ENCODE measurements at places on chromosomes 6 and 20.

DNA sequence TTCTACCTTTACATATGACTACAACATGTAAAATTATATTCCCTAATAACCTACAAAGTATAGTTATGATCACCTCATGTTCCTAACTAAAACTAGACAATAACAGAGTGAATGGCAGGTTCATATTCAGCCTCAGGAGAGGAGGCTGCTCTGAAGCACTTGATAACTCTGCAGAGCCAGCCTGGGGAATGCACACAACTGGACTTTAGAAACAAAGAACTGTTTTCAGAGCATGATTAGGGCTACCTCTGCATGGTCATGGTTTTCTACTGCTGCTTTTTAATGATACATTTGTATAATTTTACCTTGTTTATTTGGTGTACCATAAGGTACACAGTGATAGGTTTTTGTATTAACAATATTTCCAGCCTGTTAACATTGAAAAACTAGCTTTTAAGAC, 50.3 kb downstream of the TRPC4AP start:
- no peak for DNase-seq

DNA sequence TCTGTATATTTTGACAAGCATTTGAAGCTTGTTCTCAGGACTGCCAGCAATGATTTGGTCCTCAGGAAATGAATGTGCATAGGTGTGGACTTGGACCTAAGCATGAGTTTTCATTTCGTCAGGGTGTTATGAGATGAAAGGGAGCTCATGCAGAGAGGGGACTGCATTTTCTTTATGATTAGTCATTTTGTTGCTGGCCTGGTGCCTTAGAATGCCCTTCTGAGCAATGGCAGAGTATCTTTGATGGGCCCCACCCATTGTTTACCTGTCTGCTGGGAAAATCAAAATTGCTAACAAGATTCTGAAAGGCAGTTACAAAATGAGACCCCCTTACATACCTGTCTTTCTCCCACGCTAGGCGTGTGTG, 51.5 kb upstream of the MTHFD1L start:
- no peak for DNase-seq

DNA sequence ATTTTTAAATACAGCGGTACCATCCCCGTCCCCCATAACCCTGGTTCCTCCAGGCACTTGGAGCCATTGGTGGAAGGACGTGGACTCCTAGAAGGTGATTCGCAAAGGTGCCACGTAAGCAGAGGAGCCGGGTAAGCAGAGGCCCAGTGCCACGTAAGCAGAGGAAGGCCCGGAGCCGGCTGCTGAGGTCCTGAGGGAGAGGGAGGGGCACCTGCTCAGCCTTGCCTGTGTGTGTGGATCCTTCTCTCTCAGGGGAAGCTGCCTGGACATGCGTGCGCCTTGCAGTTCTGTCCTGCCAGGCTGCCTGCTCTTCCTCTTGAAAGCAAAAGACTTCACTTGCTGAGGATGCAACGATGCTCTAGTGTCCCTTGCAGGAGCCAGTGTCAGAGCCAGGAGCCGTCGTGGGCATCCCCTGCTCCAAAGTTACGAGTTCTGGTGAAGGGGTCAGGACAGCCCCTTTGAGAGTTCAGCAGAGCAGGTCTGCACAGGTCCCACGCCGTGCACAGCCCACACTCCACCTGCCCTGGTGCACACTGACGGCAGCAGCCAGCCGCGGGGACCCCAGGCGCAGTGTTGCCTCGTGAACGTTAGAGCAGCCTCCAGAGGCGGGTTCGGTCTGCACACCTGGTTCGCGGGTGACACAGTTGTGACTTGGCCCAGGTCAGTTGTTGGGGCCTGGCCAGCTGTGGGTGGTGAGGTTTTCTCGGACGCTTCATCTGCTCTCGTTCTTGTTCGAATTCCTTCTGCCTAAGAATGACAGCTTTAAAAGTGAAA, 1.9 kb upstream of the NKAIN4 start:
- no peak for DNase-seq

GRCh38 chr6:9463311-9463710, 951.6 kb downstream of the TFAP2A start:
- DNase-seq = no peak

DNA sequence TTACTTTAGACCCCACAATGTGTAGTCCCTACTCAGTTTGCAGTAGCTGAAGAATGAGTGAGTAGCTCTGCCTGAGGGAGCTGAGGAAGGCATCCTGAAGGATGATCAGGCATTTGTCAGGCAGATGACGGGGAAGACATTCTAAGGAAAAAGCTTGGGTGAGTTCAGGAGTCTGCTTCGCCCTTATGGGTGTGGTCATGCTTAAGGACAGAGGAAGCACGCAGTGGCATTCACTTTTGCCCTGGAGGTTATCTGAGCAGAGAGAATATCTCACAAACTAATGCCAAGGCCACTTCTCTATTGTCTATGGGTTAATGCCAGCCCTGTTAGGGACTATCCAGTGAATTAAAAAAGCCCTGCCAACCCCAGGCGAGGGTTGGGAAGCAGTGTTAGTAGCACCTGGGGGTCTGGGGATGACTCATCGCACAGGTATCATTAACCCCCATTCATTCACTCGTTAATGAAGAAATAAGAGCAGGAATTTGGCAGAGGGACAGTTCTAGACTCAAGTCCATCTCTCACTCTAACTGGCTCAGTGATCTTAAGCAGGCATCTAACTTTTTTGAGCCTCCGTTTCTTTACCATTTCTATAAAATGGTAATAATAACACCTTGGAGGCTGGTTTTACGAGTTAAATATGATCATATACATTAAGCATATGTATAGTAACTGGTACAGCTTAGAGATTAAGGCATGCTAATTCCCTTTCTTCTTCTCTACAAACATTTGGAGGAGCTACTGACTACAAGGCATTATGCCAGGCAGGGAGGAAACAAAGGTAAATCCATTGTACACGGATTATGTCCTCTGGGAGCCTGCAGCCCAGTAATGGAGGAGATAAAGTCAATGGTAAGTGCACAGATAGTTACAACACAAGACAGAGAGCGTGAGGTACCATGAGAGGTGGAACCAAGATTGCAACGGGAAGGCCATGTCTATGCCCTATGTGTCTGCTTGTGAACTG, 93.2 kb upstream of the AKIRIN2 start:
- no peak for DNase-seq

DNA sequence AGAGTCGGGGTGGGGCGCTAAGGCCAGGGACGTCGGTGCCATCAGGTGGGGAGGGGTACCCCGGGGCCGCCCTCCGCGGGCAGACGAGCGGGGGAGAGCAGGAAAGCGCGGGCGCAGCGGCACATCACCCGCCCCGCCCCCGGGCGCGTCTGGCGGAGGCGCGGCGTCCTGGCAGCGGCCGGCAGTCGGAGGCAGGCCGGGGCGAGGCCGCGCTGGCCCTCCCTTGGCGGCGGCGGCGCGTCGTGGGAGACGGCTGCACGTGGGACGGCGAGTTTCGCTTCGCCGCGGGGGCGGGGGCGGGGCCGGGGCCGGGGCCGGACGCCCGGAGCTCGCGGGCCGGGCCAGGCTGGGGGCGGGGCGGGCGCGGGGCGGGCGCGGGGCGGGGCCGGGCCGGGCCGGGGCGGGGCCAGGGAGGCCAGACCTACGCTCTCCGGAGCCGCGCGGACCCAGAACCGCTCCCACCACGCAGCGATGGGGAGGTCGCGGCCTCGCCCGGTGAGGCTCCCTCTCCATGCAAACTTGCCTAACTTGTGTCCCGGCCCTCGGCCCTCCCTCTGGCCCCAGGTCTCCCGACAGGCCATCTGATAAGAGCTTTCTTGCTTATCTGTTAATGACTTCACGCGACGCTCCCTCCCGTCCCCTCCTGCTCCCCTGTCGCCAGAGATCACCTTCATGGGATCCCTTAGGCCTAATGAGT, 12.5 kb downstream of the ITPR3 start:
- peak; percentile 82 for DNase-seq

GRCh38 chr6:76612954-76613353, 540.5 kb upstream of the IMPG1 start:
- no peak for DNase-seq

DNA sequence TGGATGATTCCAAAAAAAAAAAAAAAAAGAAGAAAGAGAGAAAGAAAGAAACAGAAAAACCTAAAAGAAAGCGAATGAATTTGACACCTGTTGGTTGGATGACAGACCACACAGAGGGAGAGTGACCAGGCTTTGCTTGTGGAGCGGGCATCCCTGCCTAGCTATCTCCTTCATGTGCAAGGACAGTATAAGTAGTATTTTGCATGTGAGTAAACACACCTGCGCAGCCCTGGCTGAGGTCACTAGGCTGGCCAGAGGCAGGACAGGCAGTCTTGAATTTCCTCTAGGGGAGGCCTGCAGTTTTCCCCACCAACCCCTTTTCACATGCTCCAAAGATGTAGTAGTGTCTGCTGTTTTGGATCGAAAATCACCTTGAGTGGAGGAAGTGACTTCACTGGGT, 126.4 kb downstream of the CCDC170 start:
- DNase-seq = no peak

GRCh38 chr20:46400828-46401477, 5.5 kb downstream of the ELMO2 start:
- DNase-seq = no peak

- DNase-seq = no peak
Observed at GRCh38 chr6:152110886-152111820, 303.7 kb downstream of the ESR1 start.

- DNase-seq = no peak
Observed at GRCh38 chr20:41308726-41309413, 8.7 kb downstream of the ZHX3 start.

Measured in Caco-2 (cell line).